Kidney tubule cell (primary cell): ENCODE measurements at places on chromosomes 4 and X.

GRCh38 chr4:44462259-44462658 is 13.7 kb upstream of the KCTD8 start:
- DNase-seq = peak; percentile 67

DNA sequence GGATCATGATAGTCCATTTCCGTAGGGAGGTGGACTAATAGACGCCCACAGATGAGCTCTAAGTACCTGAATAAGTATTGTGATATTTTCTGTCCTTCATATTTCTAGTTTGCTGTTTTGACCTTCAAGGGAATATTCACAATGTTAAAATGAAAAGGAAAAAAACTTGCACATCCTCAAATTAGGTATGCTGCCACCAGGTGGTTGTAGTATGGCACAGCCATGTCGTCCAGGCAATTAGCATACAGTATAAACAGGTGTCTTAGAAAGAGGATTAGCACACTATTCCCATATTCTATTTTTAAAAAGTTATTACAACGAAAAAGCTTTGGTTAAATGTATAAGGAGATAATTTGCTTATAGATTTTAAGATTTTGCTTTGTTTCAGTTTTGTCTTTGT is 802.0 kb downstream of the RPA4 start:
- DNase-seq = peak; percentile 47

DNA sequence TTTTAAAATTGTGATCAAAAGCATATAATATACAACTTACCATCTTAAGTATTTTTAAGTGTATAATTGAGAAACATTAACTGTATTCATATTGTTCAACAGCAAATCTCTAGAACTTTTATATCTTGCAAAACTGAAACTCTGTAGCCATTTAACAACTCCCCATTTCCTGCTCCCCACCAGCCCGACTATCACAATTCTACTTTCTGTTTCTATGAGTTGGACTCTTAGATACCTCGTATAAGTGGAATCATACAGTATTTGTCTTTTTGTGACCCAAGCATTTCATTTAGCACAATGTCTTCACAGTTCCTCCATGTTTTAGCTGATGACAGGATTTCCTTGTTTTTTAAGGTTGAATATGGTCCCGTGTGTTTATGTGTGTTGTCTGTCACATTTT is 106.0 kb downstream of the LRBA start:
- DNase-seq = no peak

DNA sequence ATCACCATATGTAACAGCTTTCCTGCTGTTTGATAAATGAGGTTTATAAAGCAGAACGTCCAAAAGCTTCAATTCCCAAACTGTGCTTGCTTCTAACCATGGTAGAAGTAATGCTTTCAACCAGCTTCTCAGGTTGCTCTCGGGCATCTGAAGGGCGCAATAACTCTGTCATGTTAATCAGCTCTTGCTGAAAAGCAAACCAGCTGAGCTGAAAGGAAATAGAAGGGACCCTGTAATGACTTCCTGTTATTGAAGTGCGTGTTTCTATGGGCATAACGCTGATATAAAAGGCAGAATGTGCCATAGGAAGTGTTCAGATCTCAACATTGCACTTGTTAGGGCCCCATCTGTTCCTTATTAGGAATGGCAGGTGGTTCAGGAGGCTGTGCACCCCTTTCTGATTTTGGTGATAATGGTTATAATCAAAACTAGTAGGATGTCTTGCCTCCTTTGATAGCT is 21.2 kb downstream of the HERC3 start:
- peak; percentile 55 for DNase-seq

DNA sequence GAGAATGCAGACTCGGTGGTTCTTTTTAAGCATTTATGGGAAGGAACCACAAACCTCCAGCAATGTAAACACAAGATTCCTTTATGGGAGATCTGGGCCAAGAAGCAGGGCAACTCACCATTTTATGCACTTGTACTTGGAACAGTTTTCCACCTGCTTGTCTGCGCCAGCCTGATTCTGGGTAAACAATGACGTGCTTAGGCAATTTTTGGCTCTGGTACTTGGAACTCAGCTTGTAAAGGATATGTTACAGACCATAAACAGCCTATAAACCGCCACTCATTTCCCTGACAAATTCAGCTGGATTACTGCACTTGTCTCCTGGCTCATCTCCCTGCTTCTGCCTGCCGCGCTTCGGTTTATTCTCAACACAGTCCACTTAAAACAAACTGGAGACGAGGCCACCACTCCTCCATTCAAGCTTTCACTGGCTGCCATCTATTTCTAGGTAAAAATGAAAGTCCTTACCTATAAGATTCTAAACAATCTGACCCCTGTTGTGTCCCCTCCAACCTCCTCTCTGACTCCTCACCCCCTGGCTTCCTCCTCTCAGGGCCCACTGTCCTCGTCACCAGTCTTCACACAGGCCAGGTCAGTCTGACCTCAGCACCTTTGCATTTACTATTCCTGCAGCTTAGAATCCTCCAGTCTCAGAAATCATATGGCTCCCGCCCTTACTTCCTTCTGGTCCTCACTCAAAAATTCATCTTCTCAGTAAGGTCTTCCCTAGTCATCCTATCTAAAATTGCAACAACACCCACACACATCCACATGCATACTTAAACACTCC is 205.9 kb upstream of the GALNT7 start:
- no peak for DNase-seq

- no peak for DNase-seq
Observed at GRCh38 chr4:61182915-61183314, 17.2 kb upstream of the ADGRL3 start.

- DNase-seq = no peak
Observed at GRCh38 chrX:20221902-20222301, 44.8 kb downstream of the RPS6KA3 start.

- no peak for DNase-seq
Observed at GRCh38 chr4:150971901-150972300, 43.2 kb downstream of the LRBA start.

GRCh38 chrX:54529151-54529550 is 868 bp upstream of the GNL3L start:
- DNase-seq = no peak

GRCh38 chrX:17187136-17187756 is 187.8 kb upstream of the NHS start:
- no peak for DNase-seq

DNA sequence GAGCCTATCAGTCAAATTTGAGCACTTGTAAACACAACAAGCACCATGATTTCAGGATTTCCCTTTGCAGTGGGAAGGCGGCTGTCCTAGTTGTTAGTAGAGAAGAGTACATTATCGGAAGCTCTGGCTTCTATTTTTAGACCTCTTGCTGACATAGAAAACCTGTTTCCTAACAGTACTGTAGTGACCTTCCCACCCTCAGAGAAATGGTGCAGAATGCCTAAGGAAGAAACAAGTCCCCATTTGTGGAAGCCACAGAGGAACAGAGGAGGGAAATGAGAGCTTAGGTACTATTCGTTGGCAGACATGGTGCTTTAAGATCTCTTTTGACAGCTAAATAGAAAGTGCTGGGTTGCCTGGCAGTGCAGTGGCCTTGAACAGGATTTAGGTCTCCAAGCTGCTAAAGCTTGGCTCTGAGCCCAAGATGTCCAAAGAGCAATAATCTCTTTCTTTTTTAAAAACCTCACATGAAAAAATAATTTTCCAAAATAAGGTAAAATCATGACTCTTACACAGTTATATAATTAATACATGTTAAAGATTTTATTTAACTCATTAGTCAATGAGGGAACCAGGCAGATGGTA is 24.9 kb downstream of the GLRA2 start:
- no peak for DNase-seq

DNA sequence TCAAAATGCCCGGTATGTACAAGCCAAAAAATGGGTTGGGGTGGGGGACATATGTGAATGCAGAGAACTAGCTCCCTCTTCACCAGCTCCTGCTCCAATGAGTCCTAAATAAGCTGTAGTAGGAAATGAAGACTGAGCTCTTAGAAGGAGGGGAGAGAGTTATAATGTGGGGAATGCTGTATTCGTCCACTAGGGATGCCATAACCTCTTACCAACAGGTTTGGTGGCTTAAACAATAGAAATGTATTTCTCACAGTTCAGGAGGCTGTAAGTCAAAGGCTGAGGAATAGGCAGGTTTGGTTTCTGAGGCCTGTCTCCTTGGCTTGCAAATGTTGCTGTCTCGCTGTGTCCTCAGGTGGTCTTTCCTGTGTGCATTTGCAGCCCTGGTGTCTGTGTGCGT is 4.4 kb upstream of the INPP4B start:
- DNase-seq = peak; percentile 13

GRCh38 chrX:24145303-24146186 is 4.0 kb upstream of the ZFX start:
- peak; percentile 75 for DNase-seq

- no peak for DNase-seq
Observed at GRCh38 chr4:1091561-1091995, 21.8 kb downstream of the RNF212 start.

DNA sequence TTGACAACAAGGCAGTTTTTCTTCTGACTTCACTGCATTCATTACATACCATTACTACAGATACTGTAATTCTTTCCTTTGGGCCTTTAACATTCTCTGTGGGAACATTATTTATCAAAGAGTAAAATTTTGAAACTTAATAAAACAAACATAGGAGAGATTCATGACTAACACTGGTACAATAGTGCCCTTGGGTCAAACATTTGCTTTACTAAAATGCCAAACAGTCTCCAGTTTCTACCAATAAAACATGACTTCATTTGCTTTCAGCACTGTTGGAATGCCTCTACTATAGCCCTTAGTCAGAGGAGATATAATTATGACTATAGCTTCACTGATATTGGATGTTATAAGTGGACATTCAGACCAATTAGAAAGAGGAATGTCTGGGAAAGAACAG is 481.5 kb downstream of the PACRGL start:
- no peak for DNase-seq

DNA sequence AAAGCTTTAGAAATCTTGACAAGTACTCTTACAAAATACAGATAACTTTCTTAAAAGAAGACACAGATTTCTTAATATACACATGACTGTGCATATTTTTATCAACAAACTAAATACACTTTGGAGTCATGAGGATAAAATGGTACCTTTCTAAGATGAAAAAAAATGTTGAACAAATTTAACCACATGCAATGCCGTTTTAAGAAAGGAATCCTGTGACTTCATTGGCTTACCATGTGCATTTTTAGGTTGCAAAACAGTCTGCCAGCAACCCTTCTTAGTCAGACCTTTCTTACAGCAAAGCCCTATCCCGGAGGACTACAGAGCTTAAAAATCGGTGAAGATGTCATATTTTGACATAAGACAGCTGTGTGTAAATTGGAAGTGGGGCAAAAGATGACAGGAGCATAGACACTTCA is 51.7 kb downstream of the GASK1B start:
- DNase-seq = peak; percentile 67

- DNase-seq = no peak
Observed at GRCh38 chr4:98151145-98151924, 8.1 kb upstream of the STPG2 start.

DNA sequence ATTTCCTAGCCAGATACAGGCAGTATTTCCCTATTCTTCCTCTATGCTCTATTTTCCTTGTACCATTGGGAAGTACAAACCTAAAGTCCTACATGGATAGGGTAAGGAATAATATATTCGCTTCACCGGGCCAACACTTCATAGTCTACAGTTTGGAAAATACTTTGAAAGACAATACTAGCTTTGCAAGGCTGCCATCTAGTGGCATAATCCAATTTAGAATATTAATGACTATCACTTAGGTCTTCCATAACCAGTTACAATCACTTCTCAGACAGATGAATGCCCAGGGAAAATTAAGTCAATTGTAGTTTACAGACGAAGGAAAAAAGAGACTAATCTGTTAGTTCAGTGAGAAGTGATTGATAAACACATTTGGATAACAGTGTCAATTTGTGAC is 141.0 kb upstream of the FAM47C start:
- DNase-seq = peak; percentile 50

- no peak for DNase-seq
Observed at GRCh38 chrX:109464231-109464630, 17.7 kb downstream of the GUCY2F start.

DNA sequence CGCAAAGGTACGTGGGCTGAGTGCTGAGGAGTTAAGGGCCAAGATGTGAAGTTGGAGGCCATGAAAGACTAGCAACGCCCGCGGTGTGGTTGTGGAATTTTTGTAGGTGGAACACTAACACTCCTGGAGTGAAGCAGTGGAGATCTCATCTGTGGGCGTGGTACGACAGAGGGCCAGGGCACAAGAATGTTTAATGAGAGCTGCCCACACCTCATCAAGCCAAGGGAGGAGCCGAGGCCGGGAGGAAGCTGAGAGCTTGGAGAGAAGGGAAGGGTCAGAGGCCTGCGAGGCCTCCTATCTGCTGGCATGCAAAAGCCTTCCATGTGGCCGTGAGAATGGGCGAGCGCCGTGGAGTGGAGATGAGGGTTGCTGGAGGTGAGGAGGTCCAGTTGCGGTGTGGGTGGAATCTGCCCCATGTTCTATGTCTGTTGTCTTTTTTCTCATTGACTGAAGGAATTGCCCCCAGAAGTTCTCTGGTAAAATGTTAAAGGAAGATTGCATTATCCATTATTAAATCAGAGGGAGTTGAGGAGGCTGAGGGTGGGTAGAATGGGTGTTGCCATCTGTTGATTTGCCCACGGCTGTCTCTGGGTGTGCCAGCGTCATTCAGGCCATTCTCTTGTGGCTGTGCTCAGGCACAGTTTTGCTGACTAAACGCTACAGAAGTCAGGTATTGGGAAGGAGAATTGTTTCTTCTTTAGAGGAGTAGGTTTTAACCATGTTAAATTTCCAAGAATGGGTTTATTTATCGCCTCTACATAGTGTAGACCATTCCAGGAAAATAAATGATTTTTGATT is 19.8 kb downstream of the SNX25 start:
- no peak for DNase-seq

- no peak for DNase-seq
Observed at GRCh38 chrX:2299871-2300270, 200.9 kb downstream of the DHRSX start.

GRCh38 chr4:20288846-20289512 is 37.3 kb downstream of the SLIT2 start:
- no peak for DNase-seq

- no peak for DNase-seq
Observed at GRCh38 chr4:38222892-38223291, 262.7 kb downstream of the PTTG2 start.

GRCh38 chr4:17230727-17231126 is 281.2 kb downstream of the QDPR start:
- no peak for DNase-seq

DNA sequence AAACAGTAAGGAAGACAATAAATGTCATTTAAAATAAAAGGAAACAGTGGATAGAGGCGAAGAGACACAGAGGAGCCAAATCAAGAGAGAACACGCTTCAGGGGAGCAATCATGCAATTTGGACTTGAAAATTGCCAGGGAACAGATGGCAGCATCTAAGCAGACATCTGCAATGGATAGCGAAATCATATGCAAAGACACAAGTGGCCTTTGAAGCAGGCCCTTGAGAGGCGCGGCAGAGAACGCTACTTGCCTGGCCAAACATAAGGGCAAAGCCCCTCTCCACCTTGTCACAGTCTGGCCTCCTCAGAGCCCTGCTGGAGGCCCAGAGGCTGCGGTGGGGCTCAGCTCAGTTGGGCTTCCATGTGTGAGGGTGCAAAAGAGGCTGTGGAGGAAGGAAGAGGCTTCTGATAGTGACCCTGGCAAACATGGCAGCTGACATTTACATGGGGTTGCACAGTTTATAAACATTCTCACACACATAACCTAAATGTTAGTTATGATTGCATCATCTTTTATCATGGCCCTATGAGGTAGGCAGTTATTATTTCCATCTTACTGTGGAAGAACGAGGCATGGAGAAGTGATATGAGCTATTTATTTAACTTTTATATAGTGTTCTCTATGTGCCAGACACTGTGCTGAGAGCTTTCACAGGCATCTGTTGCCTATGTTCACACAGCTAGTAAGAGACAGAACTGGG is 18.3 kb downstream of the ADGRG4 start:
- DNase-seq = no peak
